ENCODE measurements at places on chromosomes 12 and 14.

DNA sequence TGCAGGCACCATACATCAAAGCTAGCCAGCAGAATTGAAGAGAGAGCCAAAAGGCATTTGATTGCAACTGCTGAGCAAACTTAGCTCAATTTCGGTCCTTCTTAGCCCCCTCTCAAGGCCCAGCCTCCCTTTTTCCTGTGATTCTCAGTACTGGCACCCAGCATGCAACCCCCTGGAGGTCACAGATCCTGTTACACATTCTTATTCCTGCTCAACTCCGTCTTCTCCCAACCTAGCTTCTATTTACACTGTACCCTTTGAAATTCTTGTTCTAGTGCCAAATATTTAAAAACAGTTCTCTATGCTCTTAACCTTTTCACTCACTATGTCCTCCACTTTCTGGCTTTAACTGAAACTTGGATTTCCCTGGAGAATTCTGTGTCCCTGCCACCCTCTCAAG lies 131.3 kb upstream of the CPSF6 start:
- DNase-seq = no peak

DNA sequence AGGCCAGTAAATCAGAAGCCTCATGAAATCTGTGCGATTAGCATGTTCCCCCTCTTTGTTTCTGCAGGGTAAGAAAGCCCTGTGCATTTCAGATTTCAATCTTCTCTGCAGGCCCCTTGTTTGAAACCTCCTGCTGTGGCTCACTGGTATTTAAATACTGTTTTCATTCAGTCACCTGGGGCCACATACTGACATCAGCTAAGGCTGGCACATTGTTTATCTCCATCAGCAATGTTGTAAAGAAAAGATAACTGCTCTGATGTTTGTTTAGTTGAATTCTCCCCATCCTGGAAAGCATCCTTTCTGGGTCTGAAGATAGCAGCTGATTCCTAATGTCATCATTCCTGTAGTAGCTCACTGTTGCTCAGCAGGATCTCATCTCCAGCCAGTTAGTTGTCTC lies 554.9 kb downstream of the NRXN3 start:
- no peak for DNase-seq

GRCh38 chr12:53241623-53242412 lies 9.8 kb upstream of the RARG start:
- no peak for DNase-seq

GRCh38 chr12:112406519-112407488 lies 2.6 kb downstream of the RPL6 start:
- no peak for DNase-seq

DNA sequence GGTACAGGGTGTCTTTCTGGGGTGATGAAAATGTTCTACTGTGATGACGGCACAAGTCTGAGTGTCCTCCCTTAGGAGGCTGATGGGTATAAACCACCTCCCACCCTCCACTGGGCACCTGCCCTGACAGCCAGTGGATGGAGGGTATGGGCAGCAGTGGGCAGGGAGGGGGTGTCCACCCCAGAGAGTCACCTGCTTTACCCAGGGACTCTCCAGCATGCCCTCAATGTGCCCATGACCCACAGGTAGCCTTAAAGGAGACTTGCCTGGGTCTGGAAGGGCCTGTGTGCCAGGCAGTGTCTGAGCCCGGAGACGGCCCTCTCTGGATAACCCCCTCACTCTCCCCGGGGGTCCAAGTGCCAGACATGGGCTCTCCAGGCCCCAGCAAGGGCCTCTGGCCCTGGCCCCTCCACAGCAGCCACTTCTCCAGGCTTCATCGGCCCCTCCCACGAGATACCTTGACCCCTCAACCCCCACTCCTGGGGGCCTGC lies 38.8 kb downstream of the CCNK start:
- no peak for DNase-seq

DNA sequence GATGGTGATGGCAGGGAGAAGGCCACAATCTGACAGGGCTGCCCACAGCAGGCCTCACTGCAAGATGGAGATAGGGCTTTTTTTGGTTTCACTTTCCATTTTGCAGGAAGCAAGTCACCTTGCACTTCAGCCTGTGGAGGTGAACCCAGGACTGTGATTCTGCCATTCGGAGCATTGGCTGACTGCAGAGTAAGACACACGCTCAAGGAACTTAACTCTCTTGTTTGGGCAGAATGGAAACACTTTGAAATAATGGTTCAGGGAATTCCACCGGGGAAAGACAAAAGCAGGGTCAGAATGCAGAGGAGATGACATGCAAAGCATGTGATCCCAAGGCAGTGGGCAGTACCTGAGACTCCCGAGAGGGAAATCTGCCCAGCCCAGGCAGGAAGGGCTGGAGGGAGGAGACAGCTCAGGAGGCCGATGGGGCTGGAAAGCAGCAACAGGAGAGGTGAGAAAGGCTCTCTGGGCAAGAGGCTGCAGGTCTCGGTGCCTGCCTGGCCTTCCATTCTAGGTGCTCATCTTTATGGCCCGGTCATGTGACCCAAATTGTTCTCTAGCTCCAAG lies 58.7 kb upstream of the PRMT8 start:
- peak; percentile 22 for DNase-seq

DNA sequence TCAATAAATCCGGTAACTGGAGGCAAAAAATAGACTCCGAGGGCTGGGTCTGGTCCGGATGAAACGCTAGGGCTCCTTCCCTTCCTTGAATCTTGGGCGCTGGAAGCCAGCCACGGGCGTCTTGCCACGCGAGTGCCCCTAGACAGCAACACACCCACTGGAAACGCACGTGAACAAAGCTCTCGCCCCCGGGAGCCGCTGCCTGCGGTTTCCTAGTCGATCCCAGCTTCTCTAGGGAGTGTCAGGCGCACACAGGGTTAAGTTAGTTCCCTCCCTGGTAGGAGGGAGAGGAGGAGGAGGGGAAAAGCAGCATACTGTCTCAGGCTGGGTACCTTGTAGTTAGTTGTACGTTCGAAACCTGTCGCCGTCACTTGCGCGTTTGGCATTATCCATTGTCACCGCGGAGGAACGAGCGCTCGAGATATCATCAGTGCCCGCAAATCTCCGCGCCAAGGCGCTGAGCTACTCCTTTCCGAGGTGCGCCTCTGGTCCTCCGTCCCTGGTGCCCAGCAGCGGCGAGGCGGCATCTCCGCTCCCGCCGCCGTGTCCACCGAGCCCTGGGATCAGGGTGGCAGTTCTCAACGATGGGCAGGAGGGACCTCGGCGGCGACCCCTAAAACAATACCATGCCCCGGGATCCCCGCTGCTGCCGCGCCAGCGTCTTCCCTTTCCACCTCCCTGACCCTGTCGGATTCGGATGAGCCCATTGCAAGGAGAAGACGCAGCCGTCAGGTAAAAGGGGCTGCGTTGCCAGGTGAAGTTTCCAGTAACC lies at the start of gene FLRT2:
Gene FLRT2 (plus strand): TSS at position 342 of the 772 bp plus-strand sequence. CDS start 91,371 bp downstream, outside the sequence.
- no peak for DNase-seq

DNA sequence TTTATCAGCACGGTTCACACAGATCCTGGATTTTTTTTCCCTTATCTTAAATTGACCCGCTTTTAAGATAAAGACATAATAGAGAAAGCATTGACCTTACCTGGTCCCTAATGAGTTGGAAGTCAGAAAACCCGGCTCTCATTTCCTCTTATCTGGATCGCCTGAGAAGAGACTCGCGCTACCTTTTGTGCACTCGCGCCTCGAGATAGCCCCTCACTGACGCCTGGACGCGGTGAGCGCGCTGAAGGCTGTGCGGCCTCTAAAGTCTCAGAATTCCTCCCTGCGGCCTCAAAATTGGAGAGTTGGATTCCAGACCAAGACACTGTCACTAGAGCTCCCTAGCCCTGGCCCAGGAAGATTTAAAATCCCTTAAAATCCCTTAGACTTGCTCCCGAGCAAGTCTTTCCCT lies 7.0 kb downstream of the NKX2-1 start:
- DNase-seq = peak; percentile 78

DNA sequence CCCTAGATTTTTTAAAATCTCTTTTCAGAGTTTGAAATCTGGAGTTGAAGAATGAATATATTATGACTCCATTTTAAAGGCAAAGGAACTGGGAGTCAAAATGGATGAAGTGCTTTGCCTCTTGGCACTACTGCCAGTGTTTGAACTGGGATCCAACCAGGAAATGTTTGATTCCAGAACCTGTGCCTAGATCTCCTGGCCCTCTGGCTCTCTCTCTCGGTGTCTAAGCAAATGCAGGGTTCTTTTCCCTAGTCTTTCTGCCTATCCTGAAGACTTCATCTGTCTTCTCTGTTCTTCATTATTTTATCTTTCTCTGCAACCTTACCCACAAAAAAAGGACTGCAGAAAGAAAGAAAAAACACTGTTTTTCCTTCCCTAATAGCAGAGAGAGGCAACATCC lies 17.0 kb downstream of the BTG1 start:
- no peak for DNase-seq

DNA sequence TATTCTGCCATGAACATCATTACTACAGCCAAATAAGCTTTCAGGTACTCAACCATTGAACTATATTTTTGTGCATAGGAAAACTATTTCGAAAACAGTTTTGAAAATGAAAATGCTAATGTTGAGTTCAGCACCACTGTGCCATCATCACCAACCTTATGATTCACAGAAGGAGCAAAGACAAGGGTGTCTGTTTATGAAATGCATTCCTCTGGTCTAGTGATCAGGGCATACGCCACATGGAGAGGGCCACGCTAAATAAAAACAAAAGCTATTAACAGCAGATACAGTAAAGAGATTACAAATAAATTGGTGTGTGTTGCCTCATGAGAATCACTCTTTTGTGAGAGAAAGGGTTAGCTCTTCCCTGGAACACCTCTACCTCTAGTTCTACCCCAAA lies 43.2 kb upstream of the BMAL2 start:
- DNase-seq = no peak

DNA sequence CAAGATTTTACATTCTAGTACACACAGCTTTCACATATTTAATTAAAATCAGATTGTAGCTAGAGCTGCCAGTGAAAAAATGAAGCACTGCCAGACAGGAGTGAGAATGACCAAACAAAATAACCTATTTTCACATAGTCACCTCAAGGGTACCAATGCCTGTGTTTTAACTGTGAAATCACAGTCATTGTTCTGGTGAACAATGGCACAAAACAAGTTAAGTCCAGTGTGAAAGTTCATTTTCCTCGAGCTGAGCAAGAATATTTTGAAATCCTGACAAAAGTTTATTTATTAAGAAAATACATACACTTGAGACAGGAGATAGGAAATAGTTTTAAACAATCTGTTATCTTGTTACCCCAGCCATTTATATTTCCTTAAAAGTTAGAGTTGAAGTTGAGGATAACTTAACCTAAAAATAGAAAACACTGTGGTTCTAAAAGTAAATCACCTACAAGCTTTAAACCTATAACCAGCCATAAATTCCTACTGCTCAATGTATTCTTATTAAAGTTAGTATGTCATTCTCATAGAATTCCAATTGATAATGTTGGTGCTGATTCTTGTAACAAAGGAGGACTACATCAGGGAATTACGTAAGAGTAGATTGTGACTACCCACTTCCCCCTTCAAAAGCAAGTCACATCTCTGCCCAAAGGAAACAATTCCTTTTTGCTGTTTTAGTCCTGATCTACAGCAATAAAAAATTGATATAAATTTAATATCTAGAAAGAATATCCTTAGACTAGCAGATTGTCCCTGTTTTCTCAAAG lies 15.9 kb downstream of the DENND5B start:
- no peak for DNase-seq

All from NCI-H510A treated with DMSO at 0.1 percent for 48 hours (cell line).